ENCODE measurements at places on chromosomes 6 and 20.

GRCh38 chr6:32960563-32960962 is 7.7 kb upstream of the HLA-DMA start:
- DNase-seq, result no peak

DNA sequence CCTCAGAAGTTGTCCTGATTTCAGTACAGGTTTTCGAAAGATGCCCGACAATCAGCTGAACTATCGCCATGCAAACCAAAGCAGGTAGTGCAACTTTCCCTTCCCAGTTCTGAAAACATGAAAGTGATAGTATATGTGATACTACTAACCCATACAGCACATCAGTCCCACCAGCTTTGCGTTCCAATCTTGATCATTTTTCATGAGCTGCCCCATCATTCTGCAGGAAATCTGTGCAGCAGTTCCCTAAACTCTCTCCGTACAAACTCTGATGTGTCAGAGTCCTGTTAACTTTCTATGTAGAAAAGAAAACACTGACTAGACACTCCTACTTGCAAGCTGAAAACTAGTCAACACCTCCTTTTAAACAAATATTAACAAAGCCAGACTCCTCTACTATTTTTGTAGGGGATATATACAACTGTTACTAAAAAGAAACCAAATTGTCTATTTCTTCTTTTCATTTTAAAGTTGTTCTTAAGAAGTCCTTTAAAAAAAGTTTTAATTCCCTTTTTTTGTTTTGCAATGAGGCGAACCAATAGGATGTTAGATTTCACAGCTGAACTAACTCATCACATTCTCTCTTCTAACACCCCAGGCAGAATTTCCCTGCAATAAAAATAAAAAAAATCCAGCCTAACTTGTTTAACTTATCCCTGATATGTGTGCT is 99.6 kb upstream of the DST start:
- no peak for DNase-seq

DNA sequence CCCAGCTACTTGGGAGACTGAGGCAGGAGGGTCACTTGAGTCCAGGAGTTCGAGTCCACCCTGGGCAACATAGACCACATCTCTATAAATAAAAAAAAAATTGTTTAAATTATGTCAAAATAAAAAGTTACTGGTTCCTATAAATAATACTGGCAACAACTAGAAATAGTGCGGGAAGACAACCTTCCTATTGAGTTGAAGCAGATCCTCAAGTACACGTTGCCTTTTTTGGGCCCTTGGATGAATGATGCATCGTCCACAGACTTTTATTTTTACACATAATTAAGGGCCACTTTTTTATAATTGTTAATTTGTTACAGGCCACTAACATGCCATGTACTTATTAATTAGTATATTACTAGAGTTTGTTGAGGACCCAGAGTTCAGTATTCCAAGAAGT is 31.1 kb downstream of the KIZ start:
- DNase-seq, result no peak

- DNase-seq, result peak; percentile 61
These were observed 63.2 kb upstream of the TIAM2 start for GRCh38 chr6:154931711-154932424.

DNA sequence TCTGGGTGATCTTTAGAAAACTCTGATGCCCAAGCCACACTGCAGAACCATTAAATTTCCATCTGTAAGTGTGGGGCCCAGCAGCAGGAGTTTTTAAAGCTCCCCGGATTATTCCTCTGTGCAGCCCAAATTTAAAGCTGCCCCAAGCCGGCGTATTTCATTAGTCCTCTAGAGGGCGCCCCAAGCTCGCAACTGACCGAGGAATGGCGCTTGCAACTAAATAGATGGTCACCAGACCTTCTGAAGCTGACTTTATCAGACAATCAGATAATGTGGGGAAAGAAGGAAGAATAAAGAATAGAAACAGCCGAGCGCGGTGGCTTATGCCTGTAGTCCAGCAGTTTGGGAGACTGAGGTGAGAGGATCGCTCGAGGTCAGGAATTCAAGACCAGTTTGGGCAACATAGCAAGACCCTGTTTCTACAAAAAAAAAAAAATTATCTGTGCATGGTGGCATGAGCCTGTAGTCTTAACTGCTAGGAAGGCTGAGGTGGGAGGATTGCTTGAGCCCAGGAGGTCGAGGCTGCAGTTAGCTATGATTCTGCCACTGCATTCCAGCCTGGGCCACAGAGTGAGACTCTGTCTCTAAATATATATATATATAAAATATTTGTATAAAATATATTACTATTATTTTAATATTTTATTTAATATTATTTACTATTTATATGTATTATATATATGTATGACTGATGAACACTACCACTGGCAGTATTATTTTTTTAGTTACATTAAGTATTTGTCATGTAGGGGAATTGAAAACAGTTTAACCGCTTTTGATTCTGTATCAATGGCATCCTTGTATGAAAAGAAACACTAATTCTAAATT is 56.0 kb downstream of the OTOR start:
- peak; percentile 90 for DNase-seq

Data from eye (tissue), 1 donor.